ENCODE measurements at places on chromosomes 16 and 17.

DNA sequence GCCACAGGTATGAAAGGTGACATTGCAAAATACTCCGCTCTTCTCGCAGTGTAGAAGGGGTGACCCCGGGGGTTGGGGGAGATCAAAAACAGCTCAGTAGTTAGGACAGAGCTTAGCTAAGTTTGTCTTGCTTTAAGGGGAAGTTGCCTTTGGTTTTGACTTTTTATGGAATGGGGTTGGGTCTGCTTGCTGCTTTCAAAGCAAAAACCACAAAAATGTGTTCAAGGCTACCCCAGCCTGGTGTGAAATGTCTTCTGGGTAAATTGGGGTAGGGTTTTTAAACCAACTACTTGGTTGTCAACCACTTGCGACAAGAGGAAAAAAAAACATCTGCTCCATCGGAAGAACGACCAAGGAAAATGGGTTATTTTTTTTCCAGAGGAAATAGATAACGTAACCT lies 6.2 kb downstream of the FUS start:
- DNase-seq: no peak

- no peak for DNase-seq
Measured at GRCh38 chr16:86287664-86288201, 222.6 kb upstream of the FOXF1 start.

DNA sequence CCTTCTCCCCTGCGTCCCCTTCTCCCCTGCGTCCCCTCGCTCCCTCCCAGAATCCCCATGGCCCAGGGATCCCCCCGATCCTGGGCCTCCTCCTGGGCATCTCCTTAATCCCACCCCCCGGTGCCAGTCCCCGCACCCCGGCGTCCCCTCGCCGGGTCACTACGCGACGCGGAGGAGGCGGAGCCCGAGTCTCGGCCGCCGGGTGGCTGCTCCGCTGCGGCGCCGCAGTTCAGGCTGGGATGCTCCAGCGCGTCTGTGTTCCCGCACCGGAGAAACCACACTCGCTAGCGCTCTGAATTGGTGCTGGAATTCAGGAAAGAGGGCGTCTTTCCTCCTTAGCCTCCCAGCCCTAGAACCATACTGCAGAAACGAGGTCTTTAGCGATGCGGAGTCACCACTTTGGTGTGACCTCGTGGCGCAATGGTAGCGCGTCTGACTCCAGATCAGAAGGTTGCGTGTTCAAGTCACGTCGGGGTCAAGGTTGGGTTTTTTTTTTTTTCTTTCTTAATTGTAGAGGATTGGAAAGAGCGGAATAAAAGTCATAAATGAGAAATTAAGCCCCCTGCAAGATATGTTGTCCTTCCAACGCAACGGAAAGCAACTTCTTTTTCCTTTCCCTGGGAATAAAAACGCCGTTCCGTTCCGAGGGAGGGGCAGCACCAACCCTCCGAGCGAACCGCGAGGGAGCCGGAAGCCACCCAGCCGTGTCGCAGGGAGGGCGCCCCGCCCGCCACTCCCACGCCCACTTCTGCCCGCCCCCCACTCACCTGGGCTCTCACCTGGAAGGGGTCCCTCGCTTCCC lies 25.7 kb upstream of the SLC47A1 start:
- DNase-seq: peak; percentile 86

- DNase-seq: no peak
Measured at GRCh38 chr17:11241611-11242226, 706 bp downstream of the SHISA6 start.

DNA sequence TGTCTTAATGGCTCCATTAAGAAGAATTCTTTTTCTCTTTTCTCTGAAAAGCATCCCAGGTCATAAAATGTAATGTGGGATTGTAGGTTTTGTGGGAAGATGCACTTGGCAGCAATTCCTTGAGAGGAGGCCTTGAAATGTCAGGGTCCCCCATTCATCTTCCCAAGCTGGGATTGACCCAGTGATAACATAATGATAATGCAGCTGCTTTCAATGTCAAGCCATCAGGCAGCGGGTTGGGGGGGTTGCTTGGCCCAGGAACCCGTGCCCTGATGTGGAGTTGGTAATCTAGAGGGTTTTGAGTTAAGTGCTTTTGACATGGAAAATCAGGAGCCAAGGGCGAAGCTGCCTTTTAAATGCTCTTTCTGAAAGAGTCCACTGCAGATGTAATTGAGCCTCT lies 484.0 kb downstream of the WWOX start:
- DNase-seq: no peak

DNA sequence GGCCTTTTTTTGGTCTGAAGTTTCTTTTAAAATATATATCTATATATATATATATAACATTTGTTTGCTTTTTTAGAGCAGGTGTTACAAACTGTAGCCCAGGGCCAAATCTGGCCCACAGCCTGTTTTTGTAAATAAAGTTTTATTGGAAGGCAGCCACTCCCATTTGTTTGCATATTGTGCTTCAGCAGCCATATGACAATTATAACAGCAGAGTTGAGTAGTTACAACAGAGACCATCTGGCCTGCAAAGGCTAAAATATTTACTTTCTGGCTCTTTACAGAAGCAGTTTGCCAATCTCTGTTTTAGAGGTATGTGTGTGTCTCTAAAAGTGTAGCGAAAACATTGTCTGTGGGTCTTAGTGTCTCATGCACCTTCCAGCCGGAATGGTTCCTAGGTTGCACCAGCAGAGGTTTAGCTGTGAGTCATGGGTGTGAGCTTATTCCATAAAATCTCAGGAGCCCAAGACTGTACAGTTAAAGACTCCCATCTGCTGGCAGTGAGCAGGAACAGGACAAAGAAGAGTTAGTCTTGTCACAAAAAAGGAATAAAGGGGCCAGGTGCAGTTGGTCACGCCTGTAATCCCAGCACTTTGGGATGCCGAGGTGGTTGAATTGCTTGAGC lies 23.8 kb downstream of the LCMT1 start:
- DNase-seq: no peak

DNA sequence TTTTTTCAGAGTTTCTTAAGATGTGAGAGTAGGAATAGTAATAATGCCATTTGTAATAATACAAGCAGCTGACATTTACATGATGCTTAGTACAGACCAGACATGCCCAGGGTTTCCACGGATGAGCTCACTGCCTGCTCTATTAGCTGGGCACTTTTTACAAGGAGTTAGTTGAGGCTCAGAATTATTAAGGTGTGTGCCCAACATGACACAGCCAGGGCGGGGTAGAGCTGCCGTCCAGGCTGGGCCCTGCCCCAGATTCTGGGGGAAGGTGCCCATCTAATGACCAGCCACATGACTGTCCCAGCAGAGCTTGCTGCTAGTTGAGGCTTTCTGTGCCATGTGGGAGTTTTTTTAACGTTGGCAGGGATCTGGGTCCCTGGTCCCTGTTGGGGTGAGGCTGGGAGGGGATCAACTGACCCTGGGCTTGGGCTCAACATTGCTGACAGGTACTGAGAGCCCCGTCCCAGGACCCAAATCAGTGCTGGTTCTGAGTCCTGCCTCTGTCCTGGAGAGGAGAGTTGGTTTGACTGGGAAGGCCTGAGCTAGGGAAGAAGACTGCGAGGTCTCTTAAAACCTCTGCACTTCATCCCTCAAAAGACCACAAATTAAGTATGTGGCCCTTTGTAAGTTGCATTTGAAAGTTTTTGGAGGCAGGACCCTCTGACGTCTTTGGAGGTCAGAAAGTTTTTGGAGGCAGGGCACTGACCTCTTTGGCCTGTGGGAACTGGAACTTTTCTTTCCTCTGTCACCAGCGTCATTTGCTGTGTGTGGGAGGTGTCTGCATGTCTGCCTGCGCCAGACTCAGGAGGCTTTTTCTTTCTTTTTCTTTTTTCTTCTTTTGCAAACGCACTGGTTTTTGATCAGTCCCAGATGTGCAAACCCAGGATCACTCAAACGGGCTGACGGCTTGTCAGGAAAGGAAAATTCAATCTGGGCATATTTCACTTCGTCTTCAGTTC lies 2.2 kb downstream of the CRISPLD2 start:
- no peak for DNase-seq

- no peak for DNase-seq
Measured at GRCh38 chr17:4032738-4033137, 68.5 kb upstream of the ATP2A3 start.

- no peak for DNase-seq
Measured at GRCh38 chr16:85435286-85435685, 177.8 kb upstream of the GSE1 start.

GRCh38 chr16:58485184-58485887 lies 14.6 kb upstream of the NDRG4 start:
- DNase-seq: no peak

- no peak for DNase-seq
Measured at GRCh38 chr16:50531901-50532300, 16.3 kb upstream of the NKD1 start.

DNA sequence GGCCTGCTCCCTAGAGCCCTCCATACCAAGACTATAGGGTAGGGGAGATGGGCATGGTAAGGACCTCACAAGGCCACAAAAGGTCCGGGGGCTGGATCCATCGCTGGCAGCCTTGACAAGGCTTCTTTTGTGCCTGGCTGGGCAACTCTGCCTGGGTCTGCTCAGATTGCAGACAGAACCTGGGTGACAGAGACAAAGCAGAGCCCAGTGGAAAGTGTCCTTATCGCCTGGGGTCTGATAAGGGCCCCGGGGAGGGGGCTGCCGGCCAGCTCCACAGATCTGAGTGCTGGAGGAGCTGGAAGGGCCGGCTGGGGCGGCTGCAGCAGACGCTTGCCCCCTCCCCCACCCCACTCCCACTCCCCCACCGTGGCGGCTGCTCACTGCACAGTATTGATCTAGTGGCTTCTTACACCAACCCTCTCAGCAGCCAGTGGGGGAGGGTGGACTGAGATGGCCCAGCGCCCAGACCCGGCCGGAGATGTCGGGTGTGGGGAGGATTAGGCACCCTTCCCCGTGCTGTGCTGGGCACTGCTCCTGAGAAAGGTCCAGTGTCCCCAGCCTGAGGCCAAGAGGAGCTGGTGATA lies 7.2 kb downstream of the MMP15 start:
- DNase-seq: no peak

GRCh38 chr17:68195667-68196393 lies 52.0 kb upstream of the AMZ2 start:
- DNase-seq: peak; percentile 18

DNA sequence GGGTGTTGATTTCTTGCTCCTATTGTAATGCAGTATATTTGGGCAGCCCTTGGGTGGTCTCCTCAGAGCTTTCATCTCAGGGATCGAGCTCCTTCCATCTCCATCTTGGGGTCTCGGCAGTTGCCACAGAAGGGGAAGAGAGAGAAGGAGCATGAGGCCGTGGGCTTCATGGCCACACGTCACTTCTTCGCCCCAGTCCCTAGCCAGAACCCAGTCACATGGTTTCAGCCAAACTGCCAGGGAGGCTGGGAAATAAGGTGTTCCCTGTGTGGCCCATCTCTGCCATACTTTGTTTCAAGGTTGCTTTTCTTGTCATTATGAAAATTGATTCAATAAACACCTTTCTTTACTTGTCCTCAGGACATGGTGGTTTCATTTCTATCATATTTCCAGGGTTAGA lies 68.4 kb upstream of the NKD1 start:
- no peak for DNase-seq

GRCh38 chr17:47120521-47121095 lies 68.5 kb downstream of the CDC27 start:
- DNase-seq: no peak

DNA sequence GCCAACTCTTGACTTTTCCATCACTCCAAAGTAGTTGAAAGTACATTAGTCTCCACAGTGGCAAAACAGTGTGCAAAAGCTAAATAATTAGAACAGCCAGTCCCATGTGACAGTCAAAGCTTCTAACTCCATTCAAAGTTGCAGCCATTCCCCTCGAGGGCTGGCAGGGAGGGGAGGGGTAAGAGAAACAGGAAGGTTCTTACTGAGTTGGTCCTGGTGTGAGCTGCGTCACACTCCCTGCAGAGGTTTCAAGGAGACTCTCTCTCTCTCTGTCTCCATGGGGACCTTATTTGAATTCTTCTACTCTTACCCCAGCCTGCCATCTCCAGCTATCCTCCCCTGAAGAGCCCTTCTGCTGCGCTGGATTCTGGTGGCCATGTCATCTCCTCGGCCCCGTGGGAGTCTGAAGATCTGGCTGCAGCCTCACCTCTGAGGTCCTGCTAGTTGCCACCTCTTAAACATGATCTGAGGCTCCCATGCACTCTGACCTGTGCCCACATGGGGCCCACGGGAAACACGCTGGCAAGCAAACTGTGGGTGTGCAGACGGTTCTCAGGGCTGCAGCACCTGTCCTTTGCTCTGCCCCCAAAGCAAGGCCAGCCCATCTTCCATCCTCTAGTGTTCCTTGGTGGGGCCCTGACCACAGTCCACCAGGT lies 23.3 kb upstream of the STH start:
- DNase-seq: no peak

DNA sequence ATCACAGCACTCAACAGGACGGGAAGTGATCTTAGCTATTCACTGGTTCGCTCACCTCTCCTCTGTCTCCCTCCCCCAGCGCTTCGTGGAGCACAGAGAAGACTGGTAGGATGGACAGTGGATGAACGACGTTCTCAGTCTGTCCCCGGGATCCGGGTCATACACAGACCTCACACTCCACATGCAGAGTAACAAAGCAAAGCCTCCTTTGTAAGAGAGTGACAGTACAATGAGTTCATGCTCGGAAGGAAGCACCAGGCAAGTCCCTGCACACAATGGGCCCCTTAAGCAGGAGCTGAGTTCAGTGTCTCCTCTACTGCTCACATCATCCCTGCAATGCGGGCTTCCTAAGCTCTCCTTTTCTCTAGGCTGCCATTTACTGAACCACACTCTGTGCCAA lies 356.9 kb downstream of the C16orf95 start:
- no peak for DNase-seq

DNA sequence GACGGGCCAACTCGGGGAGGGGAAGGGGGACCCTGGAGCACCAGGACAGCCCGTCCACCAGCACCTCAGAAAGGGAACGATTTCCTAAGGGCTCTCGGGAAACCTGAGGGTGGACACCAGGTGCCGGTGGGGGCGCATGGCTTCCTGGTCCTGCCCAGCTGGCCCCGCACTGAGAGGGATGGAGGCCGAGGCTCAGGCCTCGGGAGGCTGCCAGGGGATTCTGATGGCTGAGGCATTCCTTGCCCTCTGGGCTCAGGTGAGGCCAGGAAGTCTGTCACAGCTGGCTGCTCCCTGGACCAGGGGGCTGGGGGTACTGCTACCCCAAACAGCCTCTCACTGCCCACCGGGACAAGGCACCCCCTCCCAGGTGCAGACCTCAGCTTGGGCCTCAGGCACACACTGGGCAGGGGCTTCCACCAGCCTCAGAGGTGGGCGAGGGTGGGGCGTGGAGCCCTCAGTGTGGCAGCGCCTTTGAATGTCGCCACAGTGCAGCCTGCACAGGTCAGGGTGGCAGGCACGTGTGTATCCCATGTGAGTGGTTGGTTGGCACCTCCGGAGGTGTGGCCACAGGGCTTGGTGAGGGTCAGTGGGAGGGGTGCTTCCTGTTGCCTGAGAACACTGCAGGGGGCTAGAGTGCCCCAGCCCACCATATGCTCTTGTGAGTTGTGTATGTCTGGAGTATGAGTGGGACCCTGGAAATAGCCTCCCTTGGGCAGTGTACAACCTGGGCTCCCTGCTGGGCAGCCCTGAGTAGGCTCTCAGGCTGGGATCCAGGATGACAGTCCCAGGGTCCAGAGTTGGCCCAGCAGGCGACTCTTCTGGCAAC lies 3.9 kb upstream of the FSCN2 start:
- no peak for DNase-seq
